H4 (cell line): ENCODE measurements at places on chromosomes 3 and 15. TPM values are rescaled to one million over a fixed set of nuclear protein-coding genes. Genes with fewer than 3 reads are reported as not detected.
A peak's percentile ranks its signal among the peaks of the same experiment; 100 is the strongest.

Gene PLCB2
- total RNA-seq = 1.6 and 2.4 TPM in 2 replicates

Gene DAZL
- not detected in 2 replicates for total RNA-seq

Gene CYP19A1
- 0.90 and 4.8 TPM in 2 replicates for total RNA-seq

Gene PLA1A
- total RNA-seq = 0.04 and 0.18 TPM in 2 replicates

Gene COL6A5
- total RNA-seq = not detected in 2 replicates

Gene KIF15
- total RNA-seq = 11.1 and 15.7 TPM in 2 replicates

Gene CNTN4
- 2.3 and 3.3 TPM in 2 replicates for total RNA-seq

Gene DNAH1
- 0.60 TPM in 2 replicates for total RNA-seq

Gene SLC24A5
- total RNA-seq = not detected in 2 replicates

Gene SATB1
- 4.8 and 5.8 TPM in 2 replicates for total RNA-seq

Gene STARD9
- total RNA-seq = 0.70 and 0.88 TPM in 2 replicates

Gene CCDC80
- total RNA-seq = 31.7 and 61.0 TPM in 2 replicates

Gene CPNE9
- 0.31 TPM in 1 of 2 replicates, not detected in the other for total RNA-seq

GRCh38 chr15:58486062-58486461 is 54.3 kb downstream of the LIPC start:
- DNase-seq = no peak

DNA sequence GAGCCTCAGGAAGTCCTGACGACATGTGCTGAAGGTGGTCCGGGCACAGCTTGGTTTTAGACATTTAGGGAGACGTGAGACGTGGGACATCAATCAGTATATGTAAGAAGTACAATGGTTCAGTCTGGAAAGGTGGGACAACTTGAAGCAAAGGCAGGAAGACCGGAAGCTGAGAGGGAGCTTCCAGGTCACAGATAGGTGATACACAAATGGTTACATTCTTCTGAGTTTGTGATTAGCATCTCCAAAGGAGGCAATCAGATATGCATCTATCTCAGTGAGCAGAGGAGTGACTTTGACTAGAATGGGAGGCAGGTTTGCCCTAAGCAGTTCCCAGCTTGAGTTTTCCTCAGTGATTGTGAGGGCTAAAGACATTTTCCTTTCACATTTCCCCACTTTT is 282.1 kb downstream of the RYR3 start:
- DNase-seq = no peak

DNA sequence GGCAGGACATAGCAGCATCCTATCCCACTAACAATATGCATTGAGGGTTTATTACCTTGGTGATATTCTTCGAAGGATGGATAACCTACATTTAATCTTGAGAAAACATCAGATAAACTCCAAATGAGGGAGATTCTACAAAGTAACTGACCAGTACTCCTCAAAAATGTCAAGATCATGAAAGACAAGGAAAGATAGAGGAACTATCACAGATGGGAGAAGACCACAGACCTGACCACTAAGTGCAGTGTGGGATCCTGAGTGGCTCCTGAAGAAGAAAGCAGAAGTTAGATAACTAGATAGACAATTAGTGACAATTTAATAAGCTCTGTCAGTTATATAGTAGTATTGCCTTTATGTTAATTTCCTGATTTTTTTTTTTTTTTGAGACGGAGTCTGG is 17.7 kb upstream of the CGNL1 start:
- DNase-seq = no peak

DNA sequence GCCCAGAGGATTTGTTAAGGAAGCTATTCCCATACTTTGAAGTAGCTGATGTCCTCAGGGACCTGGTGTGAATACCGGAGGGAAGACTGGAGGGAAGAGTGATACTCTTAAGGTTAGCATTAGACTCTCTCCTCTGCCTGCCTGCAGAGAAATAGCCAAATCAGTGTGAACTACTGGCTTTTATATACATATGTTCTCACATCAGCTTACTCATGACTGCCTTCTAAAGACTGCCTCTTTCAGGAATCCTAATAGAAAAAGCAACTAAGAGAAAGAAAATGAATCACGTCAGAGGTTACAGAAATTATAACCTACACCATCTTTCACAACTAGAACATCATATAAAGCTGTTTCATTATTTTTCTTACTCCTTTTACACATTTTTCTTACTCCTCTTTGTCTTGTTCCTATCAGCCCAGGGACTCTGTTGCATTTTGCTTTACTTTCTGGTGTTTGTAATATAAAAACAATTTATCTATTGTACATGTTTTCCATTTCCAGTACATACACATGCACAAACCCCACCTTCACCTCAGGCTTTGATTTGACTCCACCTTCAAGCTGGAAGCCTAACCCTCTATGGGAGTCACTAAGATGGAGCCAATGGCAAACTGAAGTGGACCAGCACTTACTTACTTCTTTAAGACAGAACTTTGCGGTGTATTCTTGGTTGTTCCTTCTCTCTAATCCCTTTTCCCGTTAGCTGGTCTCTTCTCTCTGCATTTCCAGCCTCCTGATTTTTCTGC is 257.7 kb upstream of the UBE2E1 start:
- DNase-seq = no peak

- peak; percentile 72 for DNase-seq
Measured at GRCh38 chr3:172595664-172596393, 72.6 kb upstream of the TNFSF10 start.

DNA sequence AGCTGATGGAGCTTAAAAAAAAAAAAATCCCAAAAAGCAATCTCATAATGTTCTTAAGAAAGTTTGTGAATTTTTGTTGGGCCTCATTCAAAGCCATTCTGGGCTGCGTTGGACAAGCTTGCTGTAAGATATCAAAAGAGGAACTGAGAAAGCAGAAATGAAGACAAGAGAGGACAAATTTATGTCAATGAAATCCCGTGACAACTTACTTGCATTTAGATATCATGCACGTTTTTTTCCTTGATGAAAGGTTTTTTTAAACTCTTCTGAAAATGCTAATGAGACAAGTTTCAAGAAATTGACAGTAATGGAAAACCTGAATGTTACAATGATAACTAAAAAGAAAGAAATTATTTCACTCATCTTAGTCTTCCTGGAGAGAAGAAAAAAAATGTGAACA is 662.9 kb downstream of the SQOR start:
- DNase-seq = no peak

DNA sequence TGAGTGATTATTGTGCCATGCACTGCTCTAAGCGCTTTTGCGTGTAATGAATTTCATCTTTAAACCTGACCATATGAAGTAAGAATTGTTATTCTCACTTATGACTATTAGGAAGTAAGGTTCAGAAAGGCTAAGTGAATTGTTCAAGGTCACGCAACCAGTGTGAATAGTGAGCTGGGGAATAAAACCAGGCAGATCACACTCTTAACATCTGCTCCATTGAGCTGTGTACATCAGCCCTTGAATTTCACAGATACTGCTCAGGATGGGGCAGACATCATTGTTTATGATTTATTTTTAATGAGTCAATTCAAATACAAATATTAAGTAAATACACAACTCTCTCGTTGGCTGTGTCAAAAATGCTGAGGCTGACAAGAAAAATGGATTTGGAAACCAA is 184.5 kb downstream of the FNDC3B start:
- no peak for DNase-seq

DNA sequence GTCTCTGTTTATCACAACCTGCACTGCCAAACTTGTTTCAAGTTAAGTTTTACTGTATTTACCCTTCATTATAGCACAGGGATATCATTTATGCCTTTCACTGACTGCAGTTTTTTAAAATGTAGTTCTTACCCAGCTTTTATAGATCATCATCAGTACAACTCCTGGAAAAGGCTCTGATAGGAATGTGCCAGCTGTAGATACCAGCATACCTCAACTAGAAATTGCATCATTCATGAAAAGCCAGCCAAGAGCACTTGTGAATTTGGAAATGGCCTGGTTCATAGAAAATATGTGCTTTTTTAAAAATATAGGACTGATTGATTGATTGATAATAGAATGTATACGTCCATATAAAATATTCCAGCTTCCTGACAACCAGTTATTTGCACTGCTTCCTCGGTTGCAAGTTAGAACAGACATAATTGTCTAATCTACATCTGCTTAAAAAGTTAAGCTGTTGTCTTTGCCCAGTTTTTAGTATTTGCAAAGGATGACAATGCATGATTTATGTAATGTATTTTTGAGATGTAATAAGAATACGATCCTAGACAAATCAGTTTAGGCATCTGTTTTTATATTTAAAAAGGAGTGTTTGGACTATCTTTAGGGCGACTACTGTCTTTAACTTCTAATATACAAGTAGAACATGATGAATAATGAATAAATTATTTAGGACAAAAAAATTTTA is 58.5 kb downstream of the DCUN1D1 start:
- DNase-seq = no peak

DNA sequence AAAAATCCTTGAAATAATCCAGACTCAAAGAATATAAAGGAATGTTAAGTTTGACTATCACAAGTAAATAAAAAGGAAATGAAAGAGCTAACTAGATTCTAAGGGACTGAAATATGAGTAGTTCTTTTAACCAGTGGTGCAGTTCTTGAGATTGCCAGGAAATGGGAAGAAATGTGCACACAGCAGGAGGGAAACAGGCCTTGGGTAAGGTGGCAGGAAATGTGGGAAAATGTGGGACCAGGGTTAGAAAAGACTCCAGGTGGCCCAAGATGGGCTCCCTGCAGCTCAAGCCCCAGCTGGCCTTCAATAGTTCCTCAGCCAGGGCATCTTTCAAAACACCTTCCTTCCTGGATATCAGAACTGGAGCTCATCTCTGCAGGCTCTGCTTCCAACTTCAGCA is 181.3 kb downstream of the ISL2 start:
- DNase-seq = peak; percentile 10

DNA sequence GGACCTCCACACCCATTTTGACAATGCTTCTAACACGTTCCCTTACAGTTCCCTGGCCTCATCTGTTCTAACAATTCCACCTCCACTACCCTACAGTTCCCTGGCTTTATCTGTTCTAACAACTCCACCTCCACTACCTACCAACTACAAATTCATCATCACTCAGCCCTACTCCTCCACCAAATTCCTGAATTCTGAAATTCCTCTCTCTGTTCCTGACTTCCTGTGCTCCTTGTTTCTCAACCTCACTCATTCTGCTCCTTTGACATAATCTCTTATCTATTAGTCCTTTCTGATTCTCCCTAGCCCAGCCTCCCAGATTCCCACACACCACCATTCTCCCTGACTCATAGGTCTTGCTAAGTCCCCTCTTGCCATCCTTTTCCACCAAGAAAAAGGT is 22.5 kb downstream of the UPK1B start:
- no peak for DNase-seq

GRCh38 chr3:120274739-120275167 is 10.3 kb downstream of the GPR156 start:
- peak; percentile 42 for DNase-seq

DNA sequence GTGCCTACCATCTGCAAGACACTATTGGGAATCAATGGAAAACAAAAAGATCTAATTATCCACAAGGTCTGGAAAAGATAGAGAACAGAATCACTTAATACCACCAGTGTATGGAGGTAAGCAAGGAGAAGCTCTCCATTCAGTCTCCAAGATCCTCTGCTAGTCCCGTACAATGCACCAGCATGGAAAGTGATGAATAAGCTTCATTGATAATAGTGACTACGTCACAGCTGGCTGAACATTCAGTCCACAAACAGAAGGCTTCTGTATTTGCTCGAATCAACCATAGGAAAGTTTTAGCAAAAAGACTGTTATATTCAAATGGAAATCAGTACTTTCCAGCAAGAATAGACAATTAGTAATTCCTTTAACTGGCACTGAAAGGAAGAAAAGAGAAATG is 42.9 kb downstream of the IGSF11 start:
- no peak for DNase-seq

DNA sequence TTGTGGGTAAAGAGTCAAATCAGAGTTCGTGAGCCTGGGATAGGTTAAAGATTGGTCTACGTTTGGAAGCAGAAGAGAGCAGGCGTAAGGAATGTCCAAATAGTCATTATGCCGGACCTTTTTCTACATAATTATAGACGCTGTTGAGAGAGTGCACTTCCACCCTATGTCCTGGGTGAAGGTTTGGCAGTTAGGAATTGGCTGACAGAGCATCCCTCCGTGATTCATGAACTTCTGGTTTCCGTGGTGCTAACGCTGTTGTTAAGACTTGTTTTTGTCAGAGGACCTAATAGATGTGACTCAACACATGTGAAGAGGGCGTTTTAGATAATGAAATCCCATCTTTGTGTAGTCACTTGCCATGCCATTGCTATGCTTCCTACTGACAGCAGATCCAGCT is 1.1 kb downstream of the EAF1 start:
- DNase-seq = no peak

DNA sequence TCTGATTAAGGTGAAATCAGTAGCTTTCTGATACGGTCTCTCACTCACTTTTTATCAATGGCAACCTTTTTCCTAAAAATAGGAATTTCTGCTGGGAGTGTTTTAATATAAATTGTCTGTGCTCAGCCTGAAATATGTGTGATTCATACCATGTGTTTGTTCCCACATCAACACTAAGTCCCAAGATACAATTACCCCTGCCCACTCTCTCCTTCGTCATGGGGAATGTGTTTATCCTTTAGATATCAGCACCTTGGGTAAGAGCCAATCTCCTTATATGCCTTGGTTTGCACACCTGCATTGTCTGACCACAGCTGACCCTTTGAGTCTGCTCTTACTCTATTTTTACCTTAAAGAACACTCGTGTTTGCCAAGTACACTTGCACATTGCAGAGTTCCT is 356.4 kb downstream of the LPP start:
- peak; percentile 74 for DNase-seq

- no peak for DNase-seq
Measured at GRCh38 chr3:152910211-152910610, 75.3 kb downstream of the P2RY1 start.

DNA sequence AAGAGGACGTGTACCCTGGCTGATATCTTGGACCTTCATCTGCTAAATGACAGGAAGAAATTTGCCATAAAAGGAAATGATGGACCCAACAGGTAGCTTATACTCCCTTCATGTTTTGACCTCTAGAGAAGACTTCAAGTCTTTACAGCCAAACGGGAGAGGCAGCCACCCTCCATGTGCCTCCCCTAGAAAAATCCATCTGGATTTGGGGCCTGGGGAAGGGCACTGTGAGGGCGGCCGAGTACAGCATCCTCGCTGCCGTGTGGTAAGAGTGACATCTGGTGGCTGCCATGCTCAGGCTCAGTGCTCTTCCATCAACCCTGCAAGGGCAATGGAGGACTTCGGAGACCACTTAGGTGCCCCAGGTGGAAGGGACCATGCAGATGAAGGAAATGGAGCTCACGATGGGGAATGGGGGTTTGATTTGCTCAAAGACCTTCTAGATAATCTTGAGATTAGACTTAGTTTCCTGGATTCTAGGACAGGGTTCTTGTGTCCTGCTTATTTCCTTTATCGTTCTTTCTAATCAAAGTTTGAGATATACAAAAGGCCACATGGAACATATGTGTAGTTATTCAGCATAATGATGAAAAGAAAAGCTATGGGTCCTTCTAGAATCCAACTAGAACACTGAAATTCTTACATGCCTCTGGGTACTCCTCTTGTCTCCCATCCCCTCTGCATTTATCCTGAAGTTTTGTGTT is 44.4 kb downstream of the AQP9 start:
- peak; percentile 48 for DNase-seq

- peak; percentile 60 for DNase-seq
Measured at GRCh38 chr15:86021281-86022264, 58.1 kb upstream of the AGBL1 start.
